ENCODE measurements at places on chromosomes 3 and 15.

DNA sequence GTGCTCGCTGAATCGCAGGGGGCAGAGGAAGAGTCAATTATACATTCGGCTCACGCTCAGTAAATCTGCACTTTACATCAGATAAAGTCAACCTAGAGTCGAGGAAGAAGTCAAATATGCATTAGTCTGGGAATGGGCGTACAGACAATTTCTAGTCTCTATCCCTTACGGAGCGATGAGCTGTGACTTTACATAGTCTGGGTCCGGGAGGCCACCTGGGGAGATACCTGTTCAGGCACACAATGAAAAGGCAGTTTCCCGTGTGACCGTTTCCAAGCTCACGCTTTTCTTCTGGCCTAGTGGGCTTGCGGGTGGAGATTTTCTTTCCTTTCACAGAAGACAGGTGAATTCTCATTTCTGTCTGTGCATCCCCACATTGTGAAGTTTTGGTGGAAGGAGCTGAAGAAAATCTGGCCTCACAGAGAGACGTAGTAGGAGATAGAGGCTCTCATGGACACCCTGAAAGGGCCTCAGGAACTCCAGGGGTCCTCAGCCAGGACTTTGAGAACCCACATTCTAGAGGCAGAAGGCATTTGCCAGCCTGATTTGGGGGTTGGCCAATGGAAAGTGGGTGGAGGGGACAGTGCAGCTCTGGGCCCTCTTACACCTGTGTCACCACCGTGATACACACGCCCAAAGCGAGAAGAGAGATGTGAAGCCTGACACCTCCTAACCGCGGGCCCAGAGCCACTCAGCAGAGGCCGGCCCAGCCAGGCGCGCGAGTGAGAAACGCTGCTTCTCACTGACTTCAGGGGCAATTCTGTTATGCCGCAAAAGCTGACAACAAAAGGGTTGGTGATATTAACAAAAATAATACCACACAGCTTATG is 10.7 kb upstream of the OCA2 start:
- DNase-seq, result no peak

- no peak for DNase-seq
Observed at GRCh38 chr3:100992231-100993012, 799 bp downstream of the ABI3BP start.

GRCh38 chr3:123383091-123384053 is 65.5 kb downstream of the ADCY5 start:
- no peak for DNase-seq

GRCh38 chr15:50235794-50236193 is 29.7 kb downstream of the HDC start:
- no peak for DNase-seq

DNA sequence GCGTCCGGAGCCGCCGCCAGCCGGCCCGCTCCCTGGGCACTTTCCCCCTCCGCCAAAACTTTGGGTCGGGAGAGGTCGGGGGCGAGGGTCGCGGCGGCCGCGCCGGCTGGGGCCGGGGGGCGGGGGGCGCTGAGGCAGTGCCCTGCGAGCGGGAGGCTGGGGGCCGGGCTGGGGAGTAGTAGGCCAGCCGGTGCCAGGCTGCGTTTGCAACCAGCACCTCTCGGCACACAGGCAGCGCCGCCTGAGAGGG is 452 bp downstream of the BBX start:
- peak; percentile 77 for DNase-seq

- no peak for DNase-seq
Observed at GRCh38 chr15:52734329-52734728, 55.1 kb upstream of the ATOSA start.

- DNase-seq, result no peak
Observed at GRCh38 chr3:52228266-52228665, 2.8 kb upstream of the TLR9 start.

- DNase-seq, result no peak
Observed at GRCh38 chr3:52494445-52494844, 693 bp upstream of the STAB1 start.

DNA sequence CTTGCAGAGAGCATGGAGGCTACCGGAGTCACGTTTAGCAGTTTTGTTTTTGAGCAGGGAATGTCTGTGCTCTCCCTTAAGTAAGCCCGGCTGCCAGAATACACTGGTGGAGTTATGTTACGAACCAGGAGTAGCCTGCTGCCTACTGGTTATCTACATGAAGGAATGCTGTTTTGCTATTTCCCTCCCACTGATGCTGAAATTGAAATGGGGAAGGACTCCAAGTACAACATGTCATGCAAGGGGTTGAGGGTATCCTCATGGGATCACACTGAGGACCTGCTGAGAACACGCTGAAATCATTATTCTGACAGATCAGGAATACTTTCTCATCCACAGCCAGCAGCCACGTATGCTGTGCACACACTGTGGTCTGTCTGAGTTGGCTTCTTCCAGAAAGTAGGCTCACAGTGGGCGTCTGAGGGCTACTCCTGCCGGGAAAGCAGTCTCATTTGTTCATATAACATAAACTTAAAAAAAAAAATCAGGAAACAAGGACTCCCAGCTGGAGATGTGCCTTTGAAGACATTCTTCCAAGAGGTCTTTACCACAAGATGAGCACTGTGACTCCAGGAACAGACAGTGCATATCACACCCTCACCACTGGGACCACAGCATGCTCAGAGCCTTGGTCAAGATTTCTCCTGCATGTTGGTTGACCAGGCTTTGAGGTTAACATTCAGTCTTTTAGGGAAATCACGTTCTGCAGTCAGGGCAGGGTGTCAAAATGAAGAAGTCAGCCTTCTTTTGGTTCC is 300.4 kb upstream of the RASGRP1 start:
- DNase-seq, result no peak

DNA sequence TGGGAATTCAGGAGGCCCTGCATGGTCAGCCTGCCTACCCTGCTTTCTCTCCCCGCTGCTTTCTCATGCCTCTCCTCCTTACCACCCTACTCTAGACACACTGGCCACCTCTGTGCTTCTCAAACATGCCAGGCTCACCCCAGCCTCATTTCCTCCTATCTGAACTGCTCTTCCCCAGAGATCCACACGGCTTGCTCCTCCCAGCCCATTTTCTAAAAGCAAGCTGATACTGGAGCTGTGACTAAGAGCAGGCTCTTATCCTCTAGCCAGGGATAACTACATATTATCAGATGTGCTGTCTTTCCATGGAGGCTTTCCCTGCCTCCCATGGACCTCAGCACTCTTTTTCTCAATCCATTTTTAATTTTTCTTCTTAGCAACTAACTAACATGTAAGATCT is 85.9 kb downstream of the BOC start:
- DNase-seq, result no peak

GRCh38 chr3:64238971-64239667 is 13.9 kb upstream of the PRICKLE2 start:
- DNase-seq, result no peak

GRCh38 chr15:40253167-40253790 is 14.4 kb downstream of the PAK6 start:
- no peak for DNase-seq

GRCh38 chr3:69385723-69386555 is at the start of gene FRMD4B:
Gene FRMD4B, minus strand, starts transcription at chr3:69386088. Its CDS starts 99 bp downstream, at chr3:69385989.
- DNase-seq, result peak; percentile 43

DNA sequence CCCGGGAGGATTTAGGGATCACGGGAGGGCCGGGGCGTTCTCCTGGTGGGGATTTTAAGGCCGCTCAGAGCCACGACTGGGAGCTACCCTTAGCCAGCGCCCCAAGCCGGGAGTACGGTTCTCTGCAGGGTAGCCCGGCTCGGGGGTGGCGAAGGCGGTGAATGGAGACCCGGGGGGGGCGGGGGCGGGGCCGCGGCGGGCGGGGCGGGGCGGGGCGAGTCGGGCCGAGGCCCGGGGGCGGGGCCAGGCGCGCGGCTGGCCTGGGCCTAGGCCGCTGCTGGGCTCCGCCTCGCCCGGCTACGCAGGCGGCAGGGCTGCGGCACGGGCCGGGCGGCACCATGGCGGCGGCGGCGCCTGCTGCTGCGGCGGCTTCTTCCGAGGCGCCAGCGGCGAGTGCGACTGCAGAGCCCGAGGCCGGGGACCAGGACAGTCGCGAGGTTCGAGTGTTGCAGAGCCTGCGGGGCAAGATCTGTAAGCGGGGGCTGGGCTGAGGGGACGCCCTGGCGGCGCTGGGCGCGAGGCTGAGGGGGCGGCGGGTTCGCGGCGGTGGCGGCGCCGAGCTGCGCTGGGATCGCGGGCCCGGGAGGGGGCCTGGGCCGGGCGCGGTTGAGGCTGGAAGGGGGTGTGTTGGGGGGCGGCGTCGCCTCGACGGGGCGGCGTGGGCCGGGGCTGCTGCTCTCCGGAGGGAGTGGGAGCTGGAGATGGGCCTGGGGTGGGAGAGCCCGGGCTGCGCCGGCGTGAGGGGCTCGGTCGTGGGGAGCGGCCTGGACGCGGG is at the start of gene RASA2:
Gene RASA2 (plus strand): TSS at position 282 of the 775 bp plus-strand sequence. CDS start 57 bp downstream, at position 339.
- peak; percentile 62 for DNase-seq

GRCh38 chr3:126613479-126614188 is 41.3 kb downstream of the TXNRD3 start:
- DNase-seq, result no peak

DNA sequence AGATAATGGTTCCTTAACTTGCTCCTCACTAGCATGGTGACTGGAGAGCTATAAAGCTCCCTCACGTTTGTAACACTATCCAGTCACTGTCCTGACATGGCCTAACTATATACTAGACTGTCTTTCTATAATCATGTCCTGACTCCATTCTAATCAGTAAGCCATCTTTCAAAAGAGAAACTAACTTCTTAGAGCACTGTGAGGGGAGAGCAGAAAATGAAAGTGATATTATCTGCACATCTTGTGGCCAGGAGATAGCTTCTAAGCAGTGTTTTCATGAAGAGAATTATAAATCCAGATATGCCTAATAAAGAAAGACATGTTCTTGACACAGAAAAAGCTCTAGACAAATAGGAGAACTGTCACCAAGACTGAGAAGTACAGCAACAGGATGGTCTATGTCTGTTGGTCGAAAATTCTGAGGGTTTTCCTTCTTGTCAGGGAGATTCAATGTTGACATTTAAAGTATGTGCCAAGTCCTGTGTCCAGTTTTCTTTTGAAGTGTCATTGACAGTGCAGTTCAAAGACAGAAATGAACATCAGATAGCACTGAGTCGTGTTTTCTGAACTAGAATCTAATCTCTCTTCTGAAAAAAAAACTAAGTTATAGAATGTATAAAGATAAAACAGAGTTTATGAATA is 230.6 kb upstream of the PEX5L start:
- DNase-seq, result peak; percentile 9

- DNase-seq, result no peak
Observed at GRCh38 chr3:182794455-182795388, 1.4 kb downstream of the ATP11B start.

GRCh38 chr3:34858067-34858660 is 781.2 kb upstream of the ARPP21 start:
- no peak for DNase-seq
